ENCODE measurements at places on chromosomes 6 and 20.

- peak; percentile 57 for DNase-seq
Observed at GRCh38 chr6:24861934-24862333, 63.2 kb upstream of the ARMH2 start.

GRCh38 chr6:158538741-158539140 is 21.1 kb upstream of the TMEM181 start:
- DNase-seq: no peak

- no peak for DNase-seq
Observed at GRCh38 chr6:134932535-134933470, 17.1 kb downstream of the ALDH8A1 start.

DNA sequence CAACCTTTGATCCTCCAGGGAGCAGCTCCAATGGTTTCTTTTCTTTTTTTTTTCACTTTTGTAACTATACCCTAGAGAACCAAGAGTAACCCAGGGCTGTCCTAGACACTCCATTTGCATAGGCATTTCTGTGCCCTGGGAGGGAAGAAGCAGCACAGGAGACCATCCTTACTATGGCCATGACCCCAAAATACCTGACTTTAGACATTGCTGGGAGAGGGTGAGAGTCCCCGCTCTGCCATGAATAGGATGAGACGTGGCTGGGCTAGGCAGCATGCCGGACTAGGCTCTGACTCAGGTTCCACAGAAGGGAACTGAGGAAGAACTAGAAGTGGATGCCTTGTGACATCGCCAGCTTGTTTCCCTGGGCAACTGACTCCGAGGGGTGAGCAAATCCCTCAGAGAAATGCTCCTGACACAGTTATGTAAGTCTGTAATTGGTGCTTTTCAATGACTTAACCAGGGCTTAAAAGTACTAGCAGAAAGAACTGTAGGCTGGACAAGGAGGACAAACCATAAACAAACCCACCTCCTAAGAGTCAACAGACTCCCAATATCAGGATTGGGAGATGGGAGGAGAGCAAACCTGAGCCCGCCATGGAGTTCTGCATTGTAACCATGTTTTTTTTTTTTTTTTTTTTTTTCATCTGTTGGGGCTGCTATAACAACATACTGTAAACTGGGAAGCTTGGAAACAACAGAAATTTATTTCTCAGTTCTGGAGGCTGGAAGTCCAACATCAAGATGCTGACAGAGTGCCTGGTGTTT is 910 bp upstream of the ADTRP start:
- no peak for DNase-seq

- no peak for DNase-seq
Observed at GRCh38 chr6:142008781-142009180, 123.9 kb upstream of the GJE1 start.

- no peak for DNase-seq
Observed at GRCh38 chr6:14361956-14362587, 244.5 kb downstream of the CD83 start.

- peak; percentile 19 for DNase-seq
Observed at GRCh38 chr20:2693286-2694007, 867 bp downstream of the EBF4 start.
